ENCODE measurements at places on chromosomes 1 and 21.

GRCh38 chr1:183126000-183126366, 60.1 kb upstream of the LAMC2 start:
- DNase-seq = no peak

GRCh38 chr1:222546548-222547259, 1.2 kb downstream of the HHIPL2 start:
- no peak for DNase-seq

DNA sequence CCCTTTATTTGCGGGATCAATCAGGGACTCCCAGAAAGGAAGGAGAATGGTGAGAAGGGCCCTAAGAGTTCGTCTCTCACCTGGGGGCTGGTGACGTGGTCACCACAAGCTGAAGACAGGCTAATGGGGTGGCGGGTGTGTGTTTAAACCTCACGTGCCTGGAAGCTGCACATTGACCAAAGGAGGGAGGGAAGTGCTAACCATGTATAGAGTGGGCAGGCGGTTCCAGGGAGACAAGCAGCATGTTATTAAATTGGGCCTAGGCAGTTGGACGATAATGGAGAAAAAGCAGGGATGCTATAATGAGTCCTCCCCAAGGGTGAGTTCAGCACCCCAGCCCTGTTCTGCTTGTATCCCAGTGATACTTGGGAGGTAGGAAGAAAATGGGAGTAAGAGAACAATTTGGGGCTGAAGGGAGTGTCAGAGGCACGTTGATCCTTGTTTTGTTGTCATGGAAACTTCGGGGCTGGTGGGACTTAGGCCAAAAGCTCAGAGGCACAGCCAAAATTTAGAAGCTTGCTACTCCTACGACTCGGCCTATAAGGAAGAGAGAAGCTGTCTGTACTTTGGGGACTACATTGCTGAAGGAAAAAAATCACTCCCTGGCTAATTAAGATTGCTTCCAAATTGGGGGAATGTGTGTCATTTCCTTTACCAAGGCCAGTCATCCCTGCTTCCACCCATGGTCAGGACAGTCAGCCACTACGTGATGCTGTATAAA, 33.2 kb upstream of the EPHA8 start:
- peak; percentile 15 for DNase-seq

DNA sequence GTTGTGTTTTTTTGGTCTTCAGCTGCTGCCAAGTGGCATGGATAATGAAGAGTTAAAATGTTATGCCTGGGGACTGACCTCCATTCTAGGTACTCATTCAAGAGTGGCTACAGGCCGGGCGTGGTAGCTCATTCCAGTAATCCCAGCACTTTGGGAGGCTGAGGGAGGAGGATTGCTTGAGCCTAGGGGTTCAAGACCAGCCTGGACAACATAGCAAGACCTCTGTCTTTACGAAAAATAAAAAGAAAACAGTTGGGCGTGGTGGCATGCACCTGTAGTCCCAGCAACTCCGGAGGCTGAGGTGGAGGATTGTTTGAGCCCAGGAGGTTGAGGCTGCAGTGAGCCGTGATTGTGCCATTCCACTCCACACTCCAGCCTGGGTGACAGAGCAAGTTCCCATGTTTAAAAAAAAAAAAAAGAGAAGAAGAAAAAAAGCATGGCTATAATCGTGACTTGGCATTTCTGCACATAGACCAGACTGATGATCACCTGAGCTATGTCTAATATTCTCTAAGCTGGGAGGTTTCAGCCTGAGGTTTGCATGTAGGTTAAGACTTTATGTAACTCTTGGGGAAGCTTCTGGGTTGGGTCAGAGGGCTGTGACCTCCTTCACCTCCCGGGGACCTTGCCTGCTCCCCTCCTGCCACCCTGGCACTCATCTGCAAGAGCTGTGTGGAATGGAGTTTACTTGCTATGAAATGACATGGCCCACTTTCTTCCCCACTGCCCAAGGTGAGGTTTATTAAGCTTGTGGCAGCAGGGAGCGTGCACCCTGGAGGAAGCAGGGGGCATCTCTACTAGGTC, 51.3 kb downstream of the DHRS3 start:
- no peak for DNase-seq

DNA sequence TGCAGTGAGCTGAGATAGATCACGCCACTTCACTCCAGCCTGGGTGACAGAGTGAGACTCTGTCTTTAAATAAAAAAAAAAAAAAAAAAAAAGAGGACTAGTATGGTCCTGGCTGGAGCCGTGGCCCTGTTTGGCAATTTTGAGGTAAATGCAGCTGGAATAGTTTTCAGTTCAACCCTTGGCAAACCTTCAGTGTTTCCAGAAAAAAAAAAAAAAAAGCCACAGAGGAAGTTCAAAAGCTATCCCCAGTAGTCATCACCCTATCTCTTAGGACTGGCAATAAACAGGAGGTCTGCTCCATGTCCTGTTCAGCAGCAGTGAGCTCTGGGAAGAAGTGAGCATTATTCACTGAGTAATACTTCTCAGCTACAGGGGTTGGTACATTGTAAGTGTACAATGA, 56.8 kb upstream of the ERRFI1 start:
- DNase-seq = no peak

DNA sequence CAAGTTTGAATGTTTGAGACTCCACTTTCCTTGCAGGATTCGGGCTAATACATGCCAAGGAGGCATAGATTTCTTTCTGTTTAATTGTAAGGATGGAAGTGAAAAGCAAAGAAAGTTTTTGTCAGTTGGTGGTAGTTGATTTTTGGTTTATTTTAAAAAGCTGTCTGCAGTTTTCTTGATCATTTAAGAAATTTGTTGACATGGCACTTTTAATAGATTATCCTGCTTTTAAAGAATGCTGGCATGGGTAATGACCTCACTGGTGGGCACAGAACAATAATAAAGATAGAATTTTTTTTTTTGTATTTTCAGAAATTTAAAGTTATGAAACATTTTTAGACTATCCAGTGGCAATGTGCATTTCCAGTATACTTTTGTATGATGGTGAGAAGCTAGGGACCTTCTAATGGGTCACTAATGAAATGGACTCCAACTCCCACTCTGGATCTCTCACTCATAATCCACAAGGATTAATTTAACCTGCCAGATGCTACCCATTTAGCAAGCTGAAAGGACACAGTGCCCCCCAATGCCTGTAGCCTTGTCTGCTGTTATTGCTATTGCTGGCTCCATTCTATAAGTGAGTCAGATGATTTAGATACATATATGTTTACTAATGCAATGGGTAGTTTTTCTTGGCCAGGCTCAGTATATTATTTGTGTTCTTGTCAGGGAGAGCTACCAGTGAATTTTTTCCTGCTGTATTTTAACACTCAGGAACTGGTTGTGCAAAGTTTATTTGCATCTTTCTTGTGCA, 190.2 kb upstream of the SGIP1 start:
- no peak for DNase-seq

DNA sequence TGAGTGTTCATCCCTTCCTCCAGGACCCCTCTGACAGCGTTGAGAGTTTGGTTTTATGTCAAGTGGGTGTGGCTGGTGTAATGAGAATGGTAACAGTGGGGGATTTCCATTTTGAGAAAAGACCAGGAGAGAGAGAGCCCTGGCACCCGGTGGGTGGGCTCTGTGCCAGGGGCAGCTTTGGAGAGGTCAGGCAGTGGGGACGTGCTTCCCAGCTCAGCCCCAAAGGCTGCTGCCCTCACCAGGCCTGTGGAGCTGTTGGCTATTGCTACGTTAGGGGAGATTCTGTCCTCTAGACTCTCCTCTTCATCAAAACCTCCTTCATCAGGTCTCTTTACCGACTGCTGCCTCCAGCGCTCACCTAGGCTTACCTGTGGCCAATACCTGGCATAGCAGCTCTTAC, 176.3 kb downstream of the PTPRU start:
- no peak for DNase-seq

GRCh38 chr1:1014799-1015681, 1.7 kb downstream of the ISG15 start:
- no peak for DNase-seq

GRCh38 chr1:204316164-204316563, 43.6 kb downstream of the PLEKHA6 start:
- no peak for DNase-seq

GRCh38 chr1:178846306-178846705, 24.6 kb downstream of the ANGPTL1 start:
- no peak for DNase-seq

DNA sequence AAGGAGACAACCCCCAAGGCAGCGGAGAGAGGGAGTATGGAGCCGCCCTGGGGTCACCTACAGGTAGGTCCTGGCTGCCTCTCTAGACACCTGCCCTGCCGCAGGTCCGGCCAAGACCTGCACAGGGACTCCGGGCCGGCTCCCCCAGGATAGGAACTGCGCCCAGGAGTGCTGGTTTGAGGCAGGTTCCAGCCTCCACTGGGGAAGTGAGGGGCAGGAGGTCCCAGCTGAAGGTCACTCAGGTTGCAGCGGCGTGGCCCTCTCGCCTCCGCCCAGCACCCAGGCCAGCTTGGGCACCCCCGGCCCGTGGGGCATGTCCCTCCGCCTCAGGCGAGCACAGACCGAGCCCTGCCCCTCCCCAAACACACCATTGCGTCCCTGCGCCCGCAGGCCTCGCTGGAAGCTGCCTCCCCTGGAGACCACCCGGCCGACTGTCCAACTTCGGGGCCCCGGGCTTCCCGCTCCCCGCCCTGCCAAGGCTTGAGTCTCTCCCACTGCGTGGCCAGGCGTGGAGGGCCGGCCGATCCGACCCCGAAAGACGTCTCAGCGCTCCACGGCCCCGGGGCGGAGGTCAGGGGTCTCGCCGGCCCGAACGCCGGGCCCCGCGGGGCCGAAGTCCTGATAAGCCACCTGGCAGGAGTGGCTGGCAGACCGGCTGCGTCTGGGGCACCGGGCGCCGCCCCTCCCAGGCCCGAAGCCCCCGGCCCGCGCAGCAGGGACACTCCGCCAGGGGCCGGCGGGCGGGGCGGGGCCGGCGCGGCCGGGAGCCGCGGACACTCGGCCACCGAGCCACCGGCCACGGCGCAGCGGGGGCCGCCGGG, 1.4 kb upstream of the SKI start:
- no peak for DNase-seq

- DNase-seq = no peak
Observed at GRCh38 chr1:66294707-66295370, 239.1 kb upstream of the SGIP1 start.

GRCh38 chr21:42218836-42219605, at the start of gene ABCG1:
Gene ABCG1, plus strand, starts transcription at chr21:42219140. Its CDS starts 123 bp downstream, at chr21:42219263.
- DNase-seq = peak; percentile 62

DNA sequence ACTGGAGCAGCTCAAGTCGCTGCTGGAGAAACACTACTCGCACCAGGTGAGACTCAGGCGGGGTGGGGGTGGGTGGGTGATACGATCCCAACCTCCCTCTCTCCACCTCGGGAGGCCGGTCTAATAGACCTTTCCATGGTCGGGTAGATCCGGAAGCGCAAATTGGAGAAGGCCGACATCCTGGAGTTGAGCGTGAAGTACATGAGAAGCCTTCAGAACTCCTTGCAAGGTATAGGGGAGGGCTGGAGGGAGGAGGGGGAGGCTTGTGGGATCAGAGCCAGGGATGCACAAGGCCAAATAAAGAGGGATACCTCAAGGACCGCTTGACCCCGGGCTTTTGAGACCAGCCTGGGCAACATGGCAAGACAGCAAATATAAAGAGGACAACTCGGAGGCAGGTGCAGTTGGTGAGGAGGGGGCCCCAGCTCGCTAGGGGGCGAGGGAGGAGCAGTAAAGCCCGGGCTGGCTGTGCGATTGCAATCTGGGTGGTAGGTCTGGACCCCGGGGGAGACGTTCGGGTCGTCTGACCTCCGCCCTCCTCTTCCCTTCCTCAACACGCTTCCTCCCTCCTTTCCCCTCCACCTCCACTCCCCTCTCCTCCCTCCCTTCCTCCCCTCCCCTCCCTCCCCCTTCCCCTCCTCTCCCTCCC, 546 bp downstream of the HES3 start:
- no peak for DNase-seq

- no peak for DNase-seq
Observed at GRCh38 chr1:155946633-155947219, 5.3 kb downstream of the RXFP4 start.

DNA sequence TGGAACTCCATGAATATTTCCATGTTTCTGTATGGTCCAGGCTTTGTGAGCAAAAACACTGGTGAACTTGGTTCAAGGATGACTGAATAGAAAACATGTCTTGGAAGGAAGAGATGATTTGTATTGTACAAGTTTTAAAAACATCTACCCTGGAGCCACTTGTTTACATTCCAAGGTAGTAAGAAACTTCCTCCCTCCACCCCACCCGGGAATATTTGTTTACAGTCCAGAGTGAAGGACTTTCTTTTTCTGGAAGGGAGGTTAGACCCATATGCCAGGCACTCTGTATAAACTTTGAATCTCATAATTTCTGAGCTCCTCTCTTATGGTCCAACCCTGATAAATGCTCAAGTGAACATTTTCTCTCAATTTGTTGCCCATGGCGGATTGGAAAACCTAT, 323.3 kb upstream of the LYPLAL1 start:
- DNase-seq = no peak

DNA sequence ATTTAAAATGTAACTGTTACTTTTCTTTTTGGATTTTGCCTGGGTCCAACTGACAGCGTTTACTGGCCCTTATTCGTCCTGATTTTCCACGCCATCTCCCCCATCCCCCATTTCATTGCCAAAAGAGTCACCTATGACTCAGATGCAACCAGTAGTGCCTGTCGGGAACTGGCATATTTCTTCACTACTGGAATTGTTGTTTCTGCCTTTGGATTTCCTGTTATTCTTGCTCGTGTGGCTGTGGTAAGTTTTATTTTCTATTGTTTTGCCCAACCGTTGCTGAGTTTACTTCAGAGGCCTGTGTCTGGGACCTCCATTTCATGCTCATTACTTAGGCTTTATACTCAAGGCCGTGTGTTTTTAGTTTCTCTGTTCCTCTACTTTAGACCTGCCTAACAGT, 9.3 kb downstream of the LEPR start:
- no peak for DNase-seq

- DNase-seq = no peak
Observed at GRCh38 chr1:236396665-236397043, 2.6 kb downstream of the EDARADD start.

DNA sequence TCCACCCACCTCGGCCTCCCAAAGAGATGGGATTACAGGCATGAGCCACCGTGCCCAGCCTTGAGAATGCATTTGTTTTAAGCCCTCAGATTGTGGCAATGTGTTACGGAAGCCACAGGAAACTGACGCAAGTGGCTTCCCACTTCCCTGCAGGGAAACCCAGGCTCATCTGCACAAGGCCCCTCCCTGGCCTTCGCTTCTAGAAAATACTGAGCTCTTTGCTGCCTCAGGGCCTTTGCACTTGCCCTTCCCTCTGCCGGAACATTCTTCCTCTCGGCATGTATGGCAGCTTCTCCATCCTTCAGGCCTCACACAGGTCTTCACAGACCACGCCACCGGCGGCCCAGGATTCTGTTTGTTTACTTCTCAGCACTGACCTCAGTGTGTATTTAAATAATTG, 137.0 kb upstream of the TMEM51 start:
- DNase-seq = no peak

- no peak for DNase-seq
Observed at GRCh38 chr1:19484798-19485361, 459 bp downstream of the CAPZB start.
